Mucosa of descending colon (tissue), 3 donors: ENCODE measurements at places on chromosomes 2 and 18.

DNA sequence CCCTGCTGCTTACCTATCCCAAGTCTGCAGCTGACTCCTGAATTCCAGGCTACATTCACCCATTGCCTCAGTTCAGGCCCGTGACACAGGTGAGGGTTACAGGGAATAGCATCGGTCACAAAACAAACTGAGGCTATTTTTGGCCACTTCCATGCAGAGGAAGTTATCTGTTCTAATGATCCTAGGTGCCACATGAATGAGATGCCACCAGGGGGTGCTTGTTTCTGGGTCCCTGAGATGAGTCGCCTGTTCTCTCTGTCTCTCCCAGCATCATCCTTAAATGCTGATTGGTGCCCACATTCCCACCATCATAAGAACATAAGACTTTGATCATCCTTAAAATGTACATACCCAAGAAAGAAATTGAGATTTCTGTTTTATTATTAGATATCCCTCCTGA is 119.0 kb upstream of the CELF4 start:
- no peak for DNase-seq

DNA sequence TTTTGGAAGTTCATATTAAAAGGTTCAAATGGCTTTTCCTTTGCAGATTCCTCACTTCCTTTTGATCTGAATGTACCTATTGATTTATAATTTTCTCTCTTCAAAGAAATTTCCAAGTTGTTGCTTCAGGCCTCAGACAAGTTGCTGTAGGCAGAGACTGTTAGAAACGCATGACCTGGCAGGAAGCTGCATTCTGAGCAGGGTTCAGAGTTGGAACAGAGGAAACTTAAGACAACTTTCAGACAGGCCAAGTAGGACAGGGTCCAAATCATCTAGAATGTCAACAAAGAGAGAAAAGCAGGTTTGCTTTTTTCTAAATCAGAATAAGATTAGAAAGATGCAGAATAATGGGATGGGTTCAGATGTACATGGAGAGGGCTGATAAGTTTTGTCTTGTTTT is 416.3 kb downstream of the LRP1B start:
- DNase-seq: no peak

DNA sequence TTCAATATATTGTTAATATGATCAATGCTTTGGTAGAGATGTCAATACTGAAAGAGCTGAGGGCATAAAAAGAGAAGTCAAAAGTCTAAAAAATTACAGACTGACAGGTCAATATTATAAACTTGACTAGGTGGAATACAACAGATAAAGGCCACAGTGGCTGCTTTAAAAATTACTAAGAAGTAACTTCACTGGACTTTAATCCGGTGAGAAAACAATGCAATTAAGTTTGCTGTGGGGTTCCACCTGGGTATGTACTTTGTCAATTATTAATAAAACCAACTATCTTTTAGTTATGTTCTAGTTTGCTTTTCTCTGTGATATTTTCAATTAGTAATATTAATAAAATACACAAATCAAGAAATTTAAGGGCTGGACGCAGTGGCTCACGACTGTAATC is 44.7 kb downstream of the RAPH1 start:
- no peak for DNase-seq

- DNase-seq: no peak
Measured at GRCh38 chr2:200121931-200122330, 166.5 kb downstream of the MAIP1 start.

DNA sequence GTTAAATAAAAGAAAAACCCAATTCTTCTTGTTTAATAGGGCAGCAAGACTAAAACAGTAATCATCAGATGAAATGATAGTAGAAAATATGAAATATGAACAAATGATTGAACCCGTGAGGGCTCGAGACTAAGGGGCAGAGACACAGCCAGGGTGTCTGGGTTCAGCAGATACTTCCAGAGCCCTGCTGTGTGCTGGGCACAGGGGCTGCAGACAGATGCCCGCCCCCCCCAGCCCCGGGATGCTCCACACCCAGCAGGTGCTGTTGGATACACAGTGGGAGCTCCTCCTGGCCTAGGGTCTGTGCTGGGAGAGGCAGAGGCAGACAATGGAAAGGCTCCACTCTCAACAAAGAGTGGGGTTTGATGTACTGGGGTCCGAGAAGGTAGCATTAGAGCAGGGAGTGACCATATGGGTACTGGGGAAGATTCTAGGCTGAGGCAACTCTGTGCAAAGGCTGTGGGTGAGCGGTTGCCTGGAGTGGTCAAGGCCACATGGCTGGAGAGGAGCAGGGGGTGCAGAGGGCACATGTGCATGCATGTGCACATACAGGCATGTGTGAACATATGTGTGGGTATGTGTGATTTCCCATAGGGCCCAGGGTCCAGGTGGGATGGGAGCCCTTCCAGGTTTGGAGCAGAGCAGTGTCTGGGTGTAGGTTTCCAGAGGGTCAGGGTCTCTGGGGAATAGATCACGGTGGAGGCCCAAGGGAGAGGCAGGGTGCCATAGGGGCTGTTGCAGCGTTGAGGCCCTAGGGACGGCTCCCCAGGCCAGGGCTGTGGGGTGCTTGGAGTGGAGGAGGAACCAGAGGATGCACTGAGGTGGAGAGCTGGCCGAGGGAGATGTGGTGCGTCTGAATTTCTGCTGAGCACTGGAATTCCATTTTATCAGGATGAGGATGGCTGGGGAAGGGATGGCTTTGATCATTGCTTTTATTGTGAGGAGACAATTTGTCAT is 36.7 kb downstream of the LDLRAD4 start:
- no peak for DNase-seq

- no peak for DNase-seq
Measured at GRCh38 chr2:120904830-120905234, 169.2 kb downstream of the GLI2 start.

- DNase-seq: no peak
Measured at GRCh38 chr2:176669398-176670174, 400.3 kb downstream of the MTX2 start.

- no peak for DNase-seq
Measured at GRCh38 chr18:23438608-23439366, 14.3 kb upstream of the RIOK3 start.

DNA sequence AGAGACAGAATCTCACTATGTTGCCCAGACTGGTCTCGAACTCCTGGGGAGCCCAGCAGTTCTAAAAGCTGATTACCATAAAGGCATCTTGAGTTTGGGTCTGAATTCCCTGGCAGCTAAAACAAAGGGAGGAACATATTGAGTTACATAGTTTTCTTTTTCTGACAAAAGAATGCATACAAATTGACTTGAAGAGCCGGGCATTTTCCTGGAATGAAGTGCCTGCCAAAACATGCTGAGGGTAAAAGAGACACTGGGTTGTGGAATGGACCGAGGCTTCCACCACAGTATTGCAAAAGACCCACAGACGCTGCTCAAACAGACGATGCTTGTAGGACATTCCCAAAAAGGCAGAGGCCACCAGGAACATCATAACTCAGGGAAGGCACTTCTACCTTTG is 35.1 kb upstream of the ROCK2 start:
- DNase-seq: no peak

DNA sequence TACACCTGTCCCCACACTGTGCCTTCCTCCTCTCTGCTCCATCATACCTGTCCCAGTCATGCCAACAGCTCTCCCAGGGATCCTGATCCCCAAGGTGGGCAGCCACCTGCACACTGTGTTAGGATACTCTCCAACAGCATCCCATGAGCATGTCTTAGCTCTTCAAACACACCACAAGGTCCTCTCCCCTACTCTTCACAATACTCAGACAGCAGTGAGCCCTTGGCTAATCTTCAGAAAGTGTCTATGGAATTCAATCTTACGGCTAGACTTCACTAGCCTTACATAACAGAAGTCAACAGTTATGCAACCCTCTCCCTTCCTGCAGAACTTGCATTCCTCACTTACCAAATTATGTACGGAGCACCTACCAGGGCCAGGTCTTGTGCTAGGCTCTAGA is 79.9 kb downstream of the MYO5B start:
- no peak for DNase-seq

- no peak for DNase-seq
Measured at GRCh38 chr2:120246546-120247300, 5.9 kb upstream of the RALB start.

- no peak for DNase-seq
Measured at GRCh38 chr18:36314098-36314497, 16.6 kb downstream of the FHOD3 start.

- DNase-seq: no peak
Measured at GRCh38 chr18:28095041-28095440, 81.9 kb downstream of the CDH2 start.

DNA sequence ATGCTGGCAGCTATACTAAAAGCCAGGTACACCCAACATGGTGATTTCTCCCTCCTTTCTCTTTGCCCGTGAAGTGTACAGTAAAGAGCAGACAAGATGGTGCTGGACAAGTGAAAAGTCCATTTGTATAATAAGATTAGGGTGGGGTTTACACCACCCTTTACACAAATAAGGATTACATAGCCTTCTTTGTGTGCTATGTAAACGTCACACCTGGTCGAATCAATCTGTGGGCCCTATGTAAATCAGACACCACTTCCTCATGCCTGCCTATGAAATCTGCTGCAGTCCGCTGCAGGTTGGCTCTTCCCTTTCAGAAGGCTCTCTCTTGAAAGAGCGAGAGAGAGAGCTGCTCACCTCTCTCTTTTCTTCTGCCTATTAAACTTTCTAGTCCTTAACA is 1054.3 kb upstream of the SLC39A10 start:
- DNase-seq: no peak

DNA sequence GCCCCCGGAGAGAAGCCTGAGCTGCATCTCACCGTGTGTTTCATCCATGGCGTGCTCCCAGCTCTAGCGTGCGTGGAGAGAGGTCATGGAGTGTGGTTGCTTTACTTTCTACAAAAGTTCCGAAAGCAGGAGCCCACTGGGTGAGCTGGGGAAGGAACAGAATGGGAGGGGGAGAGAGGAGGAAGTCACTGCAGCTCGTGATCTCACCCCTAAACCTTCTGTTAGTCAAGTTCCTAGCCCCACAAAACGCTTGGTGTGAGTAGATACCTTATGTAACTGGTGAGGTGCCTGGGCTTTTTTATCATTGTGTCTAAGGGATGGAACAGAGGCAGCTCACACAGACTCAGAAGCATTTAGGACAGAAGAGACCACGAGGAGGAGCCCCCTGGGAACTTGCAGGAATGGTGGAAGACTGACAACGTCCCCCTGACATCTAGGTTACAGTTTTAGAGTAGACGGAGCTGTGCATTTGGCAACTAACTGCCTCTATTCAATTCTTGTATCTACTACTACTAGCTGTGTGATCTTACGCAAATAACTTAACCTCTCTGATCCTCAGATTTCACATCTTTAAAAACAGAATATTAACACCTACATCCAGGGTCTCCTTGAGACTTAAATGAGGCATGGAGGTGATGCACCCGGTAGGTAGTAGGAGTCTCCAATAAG is 123.3 kb downstream of the ARL4C start:
- no peak for DNase-seq

- peak; percentile 36 for DNase-seq
Measured at GRCh38 chr2:71801969-71802368, 345.7 kb downstream of the CYP26B1 start.

GRCh38 chr2:9734308-9734707 is 103.5 kb upstream of the YWHAQ start:
- DNase-seq: no peak

GRCh38 chr18:77013811-77014521 is 118.6 kb downstream of the MBP start:
- peak; percentile 33 for DNase-seq

DNA sequence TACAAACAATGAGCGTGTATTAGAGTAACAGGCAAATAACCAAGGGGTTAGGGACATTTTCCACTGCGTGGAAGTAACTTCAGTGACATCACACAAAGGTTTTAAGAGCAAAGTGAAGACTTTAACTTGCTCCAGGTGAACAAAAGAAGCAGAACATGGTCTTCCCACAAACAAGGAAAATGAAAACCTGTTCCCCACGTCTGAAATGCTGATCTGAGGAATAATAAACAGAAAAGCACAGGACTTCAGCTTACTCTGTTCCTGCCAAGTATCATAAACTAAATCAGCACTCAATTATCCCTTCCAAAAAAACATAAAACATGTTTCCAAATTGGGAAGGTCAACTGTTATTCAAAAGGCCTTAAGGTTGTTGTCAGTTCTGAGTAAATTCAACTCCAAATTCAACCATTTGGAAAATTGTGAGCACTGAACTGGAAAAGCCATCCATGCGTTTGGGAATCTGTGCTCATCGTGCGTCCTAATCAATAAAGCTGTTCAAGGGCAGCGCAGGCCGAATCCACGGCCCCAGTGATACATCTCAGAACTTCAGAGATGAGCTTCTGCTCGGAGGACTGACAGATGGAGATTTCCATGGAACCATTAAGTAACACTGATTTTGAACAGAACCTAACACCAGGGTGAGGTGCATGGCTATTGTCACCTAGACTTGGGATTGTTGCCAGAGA is 7.7 kb upstream of the SNTG2 start:
- no peak for DNase-seq

DNA sequence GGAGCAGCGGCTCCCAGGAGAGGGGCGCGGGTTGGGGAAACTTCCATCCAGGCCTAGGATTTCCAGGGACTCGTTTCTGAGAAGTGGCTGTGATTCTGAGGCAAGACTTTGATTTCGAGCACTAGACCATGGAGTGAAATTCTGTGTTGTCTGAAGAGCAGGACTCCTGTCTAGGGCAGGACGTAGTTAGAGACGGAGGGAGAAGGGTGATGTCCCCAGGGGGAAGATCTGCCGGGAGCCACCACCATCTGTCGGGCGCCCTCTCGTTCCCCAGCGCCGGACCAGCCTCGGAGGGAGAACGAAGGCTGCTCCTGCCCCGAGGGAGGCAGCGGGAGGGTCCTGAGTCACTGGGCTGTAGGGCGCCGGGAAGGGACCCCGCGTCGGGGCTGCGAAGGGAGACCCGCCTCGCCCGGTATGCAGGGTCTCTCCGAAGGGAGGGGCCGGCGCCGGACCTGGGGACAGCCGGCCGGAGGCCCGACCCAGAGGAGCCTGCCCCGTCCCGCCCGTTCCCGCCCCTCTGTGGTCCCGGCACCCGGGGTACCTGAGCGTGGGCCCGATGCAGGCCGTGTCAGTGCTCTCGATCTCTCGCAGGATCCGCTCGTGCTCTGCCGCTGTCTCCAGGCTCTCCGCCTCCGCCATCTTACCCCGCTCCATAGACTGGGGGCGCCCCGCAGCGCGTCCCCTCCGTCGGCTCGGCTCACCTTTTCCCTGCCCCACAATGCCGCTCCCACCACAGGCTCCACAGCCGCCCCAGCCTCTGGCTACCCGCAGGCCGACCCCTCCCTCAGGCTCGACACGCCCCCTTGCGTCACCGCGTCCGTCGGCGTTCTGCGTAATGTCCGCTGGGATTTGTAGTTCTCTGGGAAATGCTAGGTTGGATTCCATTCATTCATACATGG is at the start of gene EXOC6B:
Gene EXOC6B, minus strand, starts transcription at position 777 of the 899 bp plus-strand sequence.
- DNase-seq: peak; percentile 96

GRCh38 chr18:28151434-28151833 is 25.5 kb downstream of the CDH2 start:
- DNase-seq: no peak

- no peak for DNase-seq
Measured at GRCh38 chr2:31726457-31726856, 145.7 kb upstream of the SRD5A2 start.

DNA sequence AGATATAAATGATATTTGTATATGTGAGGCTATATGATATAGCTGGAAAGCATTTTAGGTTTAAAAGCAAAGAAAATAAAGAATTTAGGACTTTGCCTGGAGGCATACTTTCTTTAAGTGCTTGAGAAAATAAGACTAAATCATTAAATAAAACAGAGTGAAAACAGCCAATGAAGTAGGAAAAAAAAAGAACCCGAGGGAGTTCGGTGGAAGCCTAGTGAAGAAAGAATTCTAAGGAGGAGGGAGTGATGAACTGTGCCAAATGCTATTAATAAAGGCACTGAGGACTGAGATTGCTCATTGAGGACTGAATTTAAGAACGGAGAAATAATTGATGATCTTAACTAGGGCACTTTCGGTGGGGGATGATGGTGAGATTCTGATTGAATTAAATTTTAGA is 573.5 kb downstream of the DSC3 start:
- no peak for DNase-seq

GRCh38 chr2:206204710-206205109 is 45.0 kb downstream of the EEF1B2 start:
- DNase-seq: no peak
